Right lung (tissue), 10 donors: ENCODE measurements at places on chromosomes 1 and 21. TPM values are rescaled to one million over a fixed set of nuclear protein-coding genes. Genes with fewer than 3 reads are reported as not detected.

The NBPF10 gene
- 2.0 TPM for polyA plus RNA-seq

The VWA1 gene
- 63.9 TPM for polyA plus RNA-seq

The FAM163A gene
- 0.08 TPM for polyA plus RNA-seq

The ADORA3 gene
- 0.74 TPM for polyA plus RNA-seq

The DISP1 gene
- 17.1 TPM for polyA plus RNA-seq

The ANKRD34A gene
- polyA plus RNA-seq, result 1.1 TPM

The PPM1J gene
- 0.55 TPM for polyA plus RNA-seq

The PAQR6 gene
- polyA plus RNA-seq, result 2.4 TPM

The HAO2 gene
- polyA plus RNA-seq, result 0.33 TPM

The CFHR4 gene
- not detected for polyA plus RNA-seq

The C1orf122 gene
- polyA plus RNA-seq, result 25.1 TPM

The PDZK1 gene
- polyA plus RNA-seq, result 2.9 TPM

The LCE1F gene
- polyA plus RNA-seq, result not detected

The CRNN gene
- not detected for polyA plus RNA-seq

The TMCO4 gene
- polyA plus RNA-seq, result 17.2 TPM

The PATJ gene
- polyA plus RNA-seq, result 30.6 TPM
